ENCODE measurements at places on chromosomes 5 and 9.

GRCh38 chr9:106286249-106286648, 576.7 kb upstream of the ZNF462 start:
- DNase-seq = no peak

DNA sequence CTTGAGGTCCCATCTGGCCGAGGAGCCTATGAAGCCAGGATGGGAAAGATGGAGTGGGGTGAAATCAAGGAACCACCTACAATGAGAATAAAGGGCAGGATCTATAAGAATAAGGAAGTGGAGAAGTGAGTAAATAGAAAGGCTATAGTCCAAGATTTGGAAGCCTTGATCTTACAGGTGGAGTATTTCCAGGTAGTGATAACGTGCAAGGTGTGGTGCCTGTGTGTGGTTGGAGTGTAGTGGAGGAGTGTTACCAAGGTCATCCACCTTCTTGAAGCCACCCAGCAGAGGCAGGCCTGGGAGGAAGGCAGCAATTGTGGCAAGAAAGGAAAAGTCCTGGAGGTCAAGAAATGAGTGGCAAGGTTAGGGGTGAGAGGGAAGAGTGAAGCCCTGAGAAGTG, 72.9 kb downstream of the IQGAP2 start:
- DNase-seq = no peak

- DNase-seq = no peak
Measured at GRCh38 chr5:22577006-22577405, 276.1 kb downstream of the CDH12 start.

- no peak for DNase-seq
Measured at GRCh38 chr5:38585816-38586215, 29.4 kb upstream of the LIFR start.

DNA sequence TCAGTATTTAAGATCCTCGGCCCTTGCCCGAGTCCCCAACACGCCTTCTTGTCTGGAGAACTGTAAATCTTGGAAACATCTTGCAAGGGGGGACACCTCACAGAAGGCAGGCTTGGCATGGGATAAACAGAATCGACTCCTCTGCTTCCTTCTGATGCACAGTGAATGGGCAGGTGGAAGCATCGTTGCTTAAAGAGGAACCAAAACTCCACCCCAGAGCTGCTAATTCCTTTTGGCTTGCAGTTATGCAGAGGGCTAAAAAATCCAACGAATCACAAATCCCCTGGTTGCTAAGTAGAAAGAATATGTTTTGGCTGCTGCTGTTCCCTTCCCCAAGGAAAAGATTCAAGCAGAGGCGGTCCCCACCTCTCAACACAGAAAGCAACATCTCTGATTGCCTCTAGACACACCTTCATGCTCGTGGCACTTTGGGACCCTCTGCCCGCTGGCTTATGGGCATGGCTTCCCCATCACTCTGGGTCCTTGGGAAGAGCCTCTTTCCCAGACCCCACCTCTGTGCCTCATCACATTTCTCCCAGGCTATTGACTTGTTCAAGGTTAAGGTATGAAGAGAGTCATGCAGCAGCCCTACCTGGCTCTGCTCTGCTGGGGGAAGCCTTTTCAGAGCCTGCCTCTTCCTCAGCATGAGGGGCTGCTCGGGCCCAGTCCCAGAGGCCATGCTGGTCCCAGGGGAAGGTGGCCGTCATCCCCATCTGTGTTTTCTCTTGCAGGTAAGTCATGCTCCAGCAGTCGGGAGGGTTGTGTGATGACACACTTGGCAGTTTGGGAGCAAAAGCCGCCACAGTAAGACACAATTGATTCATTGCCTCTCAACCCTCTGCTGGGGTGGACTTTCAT, 137.1 kb downstream of the KCNIP1 start:
- no peak for DNase-seq

DNA sequence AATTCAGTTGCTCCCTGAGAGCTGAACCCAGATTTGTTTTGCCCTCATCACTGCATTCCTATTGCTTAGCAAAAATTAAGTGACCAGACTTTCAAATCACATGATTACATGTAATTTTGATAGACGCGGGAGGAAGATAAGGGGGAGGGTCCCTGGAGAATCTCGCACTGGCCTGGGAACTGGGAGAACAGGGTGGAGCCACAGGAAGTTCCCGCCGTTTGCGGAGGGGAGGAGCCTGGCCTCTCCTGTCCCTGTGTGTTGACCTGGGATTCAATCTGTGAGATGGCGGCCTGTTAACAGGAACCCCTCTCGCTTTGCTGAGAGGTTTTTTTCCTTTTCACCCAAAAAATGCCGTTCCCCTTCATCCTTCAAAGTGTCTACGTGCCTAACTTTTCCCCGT, 142.9 kb upstream of the OR13F1 start:
- DNase-seq = no peak

DNA sequence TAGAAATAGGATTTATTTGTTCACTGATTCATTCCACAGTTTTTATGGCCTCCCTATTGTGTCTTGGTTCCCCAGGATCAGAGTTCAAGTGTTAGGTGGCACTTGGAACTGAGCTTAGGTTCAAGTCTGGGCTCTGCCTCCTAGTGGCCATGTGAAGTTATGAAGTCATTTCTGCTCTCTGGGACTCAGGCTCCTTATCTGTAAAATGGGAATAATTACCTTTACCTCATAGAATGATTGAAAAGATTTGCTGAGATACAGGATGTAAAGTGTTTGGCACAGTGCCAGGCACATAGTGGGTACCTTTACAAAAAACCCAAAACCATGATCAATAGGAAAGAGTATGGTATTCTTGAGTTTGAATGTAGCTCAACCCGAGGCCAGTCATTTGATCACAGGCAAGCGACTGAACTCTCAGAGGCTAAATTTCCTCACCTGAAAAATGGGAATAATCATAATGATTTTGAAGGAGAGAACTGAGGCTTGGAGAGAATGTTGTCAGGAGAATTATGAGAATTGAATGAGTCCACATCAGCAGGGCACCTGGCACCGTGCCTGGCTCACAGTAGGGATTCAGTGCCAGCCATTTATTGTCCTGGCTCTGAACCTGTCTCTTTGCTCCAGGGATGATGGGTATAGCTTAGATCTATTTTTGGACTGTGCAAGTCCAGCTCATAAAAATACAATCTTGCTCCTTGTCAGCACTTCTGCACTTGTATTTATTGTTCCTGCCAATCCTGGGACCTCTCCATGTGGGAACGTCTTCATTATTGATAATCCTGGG, 10.8 kb downstream of the NSG2 start:
- DNase-seq = peak; percentile 19

GRCh38 chr5:151580239-151580638, 10.9 kb downstream of the FAT2 start:
- no peak for DNase-seq
